Stimulated activated naive B cell treated with anti-CD40 and anti-IgM and Interleukin-4, amounts not matched to agents 10 μg/mL and 1 μg/mL and 100 μg/mL, for 72 hours (primary cell): ENCODE measurements at places on chromosomes 3 and 15.

- peaks cover 63% of the 10 kb centered on the region for H3K36me3 ChIP-seq
- no peak for DNase-seq
- no peak overlapping the region for H3K4me3 ChIP-seq
- peaks cover 25% of the 10 kb centered on the region for H3K4me1 ChIP-seq
- H3K27ac ChIP-seq, result peak overlapping the region; percentile 69
- H3K27me3 ChIP-seq, result no peaks in the 10 kb centered on the region
These were observed 30.5 kb downstream of the EDEM1 start for GRCh38 chr3:5217824-5218595.

- peaks cover 1% of the 10 kb centered on the region for H3K36me3 ChIP-seq
- no peak for DNase-seq
- H3K27me3 ChIP-seq, result no peaks in the 10 kb centered on the region
- no peak overlapping the region for H3K27ac ChIP-seq
- no peak overlapping the region for H3K4me3 ChIP-seq
These were observed 319.8 kb downstream of the FHIT start for GRCh38 chr3:60931452-60931851.

DNA sequence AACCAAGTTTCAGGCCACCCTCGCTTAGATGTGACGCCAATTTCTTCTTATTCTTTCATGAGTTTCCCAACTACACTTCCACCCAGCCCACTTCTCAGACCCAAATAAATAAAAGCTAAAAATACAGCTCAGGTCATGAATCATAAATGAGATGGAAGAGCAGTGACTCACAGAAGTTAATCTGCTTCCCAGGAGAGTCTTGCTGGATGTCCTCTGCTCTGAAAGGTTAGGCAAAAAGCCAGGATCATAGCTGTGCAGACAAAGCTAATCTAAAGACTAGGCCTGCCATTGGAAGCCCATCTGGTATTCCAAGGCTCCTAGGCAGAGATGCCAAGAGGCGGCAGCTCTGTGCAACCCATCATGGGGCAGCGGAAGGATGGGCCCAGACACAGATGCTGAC, 24.1 kb downstream of the SHC4 start:
- H3K27me3 ChIP-seq, result peaks cover 18% of the 10 kb centered on the region
- no peaks in the 10 kb centered on the region for H3K4me1 ChIP-seq
- no peak overlapping the region for H3K27ac ChIP-seq
- DNase-seq, result no peak

GRCh38 chr15:58535337-58535736, 103.5 kb downstream of the LIPC start:
- no peak overlapping the region for H3K4me3 ChIP-seq
- H3K27me3 ChIP-seq, result no peaks in the 10 kb centered on the region
- no peak for DNase-seq

DNA sequence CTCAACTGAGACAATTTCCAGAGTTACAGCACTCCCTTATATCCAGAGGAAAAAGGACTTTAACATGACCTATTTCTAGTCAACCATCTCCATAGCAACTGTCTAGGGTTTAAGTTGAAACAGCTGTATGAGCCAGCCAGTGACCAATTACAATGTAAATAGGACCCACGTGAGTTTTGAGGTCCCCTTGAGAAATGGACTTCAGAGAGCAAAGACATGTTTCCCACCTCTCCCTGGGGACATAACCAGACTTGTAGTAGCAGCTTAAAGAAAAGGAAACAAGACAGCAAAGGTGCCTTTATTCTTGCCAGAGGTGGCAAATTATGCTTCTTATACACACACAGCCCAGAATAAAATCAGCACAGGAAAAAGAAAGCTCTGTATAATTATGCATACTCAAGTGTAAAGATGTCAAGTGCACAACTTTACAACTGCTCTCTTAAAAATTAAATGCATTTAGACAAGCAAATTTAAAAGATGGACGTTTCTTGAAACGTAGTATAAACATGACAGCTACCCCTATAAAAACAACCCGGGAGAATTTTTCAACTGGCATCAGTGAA, 40.2 kb downstream of the SUMF1 start:
- peak overlapping the region; percentile 62 for H3K27ac ChIP-seq
- H3K4me1 ChIP-seq, result peaks cover 38% of the 10 kb centered on the region
- H3K4me3 ChIP-seq, result no peak overlapping the region
- no peaks in the 10 kb centered on the region for H3K27me3 ChIP-seq
- peak; percentile 32 for DNase-seq

GRCh38 chr15:71048913-71049675, 66.2 kb upstream of the THSD4 start:
- H3K27ac ChIP-seq, result no peak overlapping the region
- H3K27me3 ChIP-seq, result no peaks in the 10 kb centered on the region
- no peak overlapping the region for H3K4me3 ChIP-seq
- DNase-seq, result no peak

DNA sequence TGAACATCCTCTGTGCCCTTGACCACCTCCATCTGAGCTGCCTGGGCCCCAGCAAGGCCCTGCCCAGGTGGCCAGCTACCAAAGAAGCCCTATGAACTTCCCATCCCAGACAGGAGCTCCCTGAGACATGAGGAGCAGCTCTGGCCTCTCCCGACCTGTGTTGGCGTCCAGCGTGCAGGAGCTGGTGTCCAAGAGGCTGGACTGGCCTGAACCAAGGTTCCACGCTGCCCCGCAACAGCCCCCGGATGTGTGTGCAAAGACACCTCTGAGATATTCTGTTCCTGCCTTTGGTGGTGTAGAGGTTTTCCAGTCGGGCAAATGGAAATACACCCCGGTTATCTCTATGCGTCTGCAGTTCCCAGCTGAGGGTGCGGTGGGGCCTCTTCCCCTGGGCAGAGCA, 42.1 kb downstream of the WNT7A start:
- H3K4me3 ChIP-seq, result no peak overlapping the region
- H3K27me3 ChIP-seq, result peaks cover 17% of the 10 kb centered on the region
- H3K36me3 ChIP-seq, result no peaks in the 10 kb centered on the region
- DNase-seq, result no peak
- no peak overlapping the region for H3K27ac ChIP-seq

DNA sequence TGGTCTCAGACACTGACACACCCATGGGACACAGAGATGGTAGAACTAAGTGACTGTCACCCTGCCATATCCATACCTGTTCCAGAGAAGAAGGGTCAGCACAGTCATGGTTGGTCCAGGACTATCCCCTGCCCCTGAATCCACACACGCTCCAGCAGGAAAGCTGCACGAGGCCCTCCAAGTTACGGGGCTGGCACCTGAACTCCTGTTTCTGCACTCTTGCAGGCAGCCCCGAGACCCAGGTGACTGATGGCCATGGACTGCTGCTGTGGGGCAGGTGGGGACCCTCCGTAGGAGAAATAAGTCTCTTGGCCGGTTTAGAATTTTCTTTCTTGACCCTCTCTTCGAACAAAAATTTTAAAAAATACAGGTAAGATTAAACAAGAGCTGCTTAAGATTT, 30.6 kb downstream of the CHDH start:
- H3K4me3 ChIP-seq, result no peak overlapping the region
- peaks cover 63% of the 10 kb centered on the region for H3K36me3 ChIP-seq
- no peak for DNase-seq
